Stimulated activated CD4-positive, alpha-beta T cell treated with anti-CD3 and anti-CD28 coated beads, Interleukin-1b, Interleukin-23, amount 100 ng/mL, for 4 hours (primary cell): ENCODE measurements at places on chromosomes 5 and 9.

DNA sequence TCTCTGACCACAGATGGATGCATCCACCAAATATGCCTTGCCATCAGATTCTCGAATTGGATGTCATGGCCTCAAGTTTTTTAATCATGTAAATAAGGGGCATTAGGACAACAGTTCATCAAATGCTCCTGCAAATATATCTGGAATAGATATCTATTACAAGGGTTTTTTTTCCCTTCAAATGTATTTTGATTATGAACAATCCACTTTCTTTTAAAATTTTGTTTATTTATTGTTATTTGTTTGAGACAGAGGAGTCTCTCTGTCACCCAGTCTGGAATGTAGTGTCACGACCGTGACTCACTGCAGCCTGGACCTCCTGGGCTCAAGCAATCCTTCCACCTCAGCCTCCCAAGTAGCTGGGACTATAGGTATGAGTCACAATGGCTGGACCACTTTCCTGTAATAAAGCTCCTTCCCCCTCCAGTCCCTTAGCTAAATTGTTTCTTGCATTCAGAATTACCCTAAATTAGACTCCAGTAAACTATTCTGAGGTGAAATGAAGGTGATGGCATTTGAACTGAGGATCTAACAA, 1412.1 kb downstream of the EFNA5 start:
- no peak for DNase-seq

- no peak for DNase-seq
Measured at GRCh38 chr9:15010581-15010980, 100.4 kb upstream of the FREM1 start.

DNA sequence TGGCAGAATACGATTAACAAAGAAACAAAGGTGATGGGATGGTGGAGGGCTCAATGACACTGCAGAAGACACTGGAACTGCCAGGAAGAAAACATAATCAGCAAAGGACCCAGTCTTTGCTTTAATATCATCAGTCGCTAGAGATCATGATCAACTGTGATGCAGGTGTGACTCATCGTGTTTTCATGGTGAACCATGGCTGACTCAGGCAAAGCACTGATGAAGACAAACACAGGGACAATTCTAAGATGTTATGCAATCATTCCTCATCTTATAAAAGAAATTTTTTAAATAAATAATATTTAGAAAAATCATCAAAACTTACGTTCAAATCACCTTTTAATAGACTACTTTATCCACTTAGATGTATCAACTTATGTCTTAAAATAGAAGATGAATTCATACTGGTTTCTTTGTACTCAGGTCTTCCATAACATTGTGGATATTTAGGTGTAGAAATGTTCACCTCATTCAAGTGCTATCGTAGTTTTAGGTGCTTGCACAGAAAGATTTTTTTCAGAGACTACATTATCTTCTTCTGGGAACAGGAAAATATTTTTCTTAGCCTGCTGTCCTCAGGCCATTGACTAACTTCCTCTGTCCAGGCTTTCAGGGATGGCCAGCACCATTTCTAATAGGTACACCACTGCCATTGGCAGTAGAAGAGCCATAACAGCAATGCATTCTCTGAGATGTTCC, 673.4 kb upstream of the MEF2C start:
- no peak for DNase-seq

- DNase-seq = no peak
Measured at GRCh38 chr5:2991884-2992283, 240.4 kb upstream of the IRX2 start.

- DNase-seq = peak; percentile 61
Measured at GRCh38 chr9:129889941-129890717, 54.9 kb downstream of the USP20 start.

DNA sequence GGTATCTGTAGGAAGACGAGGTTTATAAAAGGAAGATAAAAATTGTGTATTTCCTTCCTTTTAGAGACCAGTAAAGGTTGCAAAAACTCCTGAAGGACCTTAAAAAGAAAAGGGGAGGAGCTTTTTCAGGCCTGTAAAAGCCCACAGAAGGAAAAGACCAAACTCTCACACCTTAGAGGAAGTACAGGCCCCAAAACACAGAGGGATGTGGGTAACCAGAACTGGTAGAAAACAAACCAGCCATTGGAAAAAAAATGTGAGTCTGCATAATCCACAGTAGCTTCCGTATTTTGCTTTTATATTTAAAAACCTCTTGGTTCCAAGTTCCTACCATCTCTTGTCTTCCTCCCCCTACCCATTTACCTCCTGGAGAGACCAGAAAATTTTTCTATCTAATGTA, 8.5 kb downstream of the GIN1 start:
- DNase-seq = no peak

GRCh38 chr9:82467436-82467835, 478.9 kb downstream of the SPATA31D1 start:
- DNase-seq = no peak

GRCh38 chr5:15676591-15676990, 176.6 kb downstream of the FBXL7 start:
- DNase-seq = no peak

GRCh38 chr5:24215114-24215513, 429.7 kb downstream of the CDH10 start:
- DNase-seq = no peak
